ENCODE measurements at places on chromosomes 12 and 14. TPM values are rescaled to one million over a fixed set of nuclear protein-coding genes. Genes with fewer than 3 reads are reported as not detected.

The CCDC77 gene
- 5.2 TPM for total RNA-seq

The NAV3 gene
- 18.9 TPM for total RNA-seq

The TCL1B gene
- total RNA-seq, result 0.37 TPM

The RNF212B gene
- not detected for total RNA-seq

- H3K4me1 ChIP-seq, result peaks cover 2% of the 10 kb centered on the region
- no peak overlapping the region for H3K27ac ChIP-seq
- H3K4me3 ChIP-seq, result no peak overlapping the region
These were observed 12.8 kb downstream of the PSMA6 start for GRCh38 chr14:35304812-35305462.

- peak overlapping the region; percentile 74 for H3K27ac ChIP-seq
- peaks cover 15% of the 10 kb centered on the region for H3K4me1 ChIP-seq
- DNase-seq, result no peak
- H3K4me3 ChIP-seq, result no peak overlapping the region
These were observed 192.9 kb upstream of the NUDT4 start for GRCh38 chr12:93184672-93185368.
